Uterus (tissue), 4 donors: ENCODE measurements at places on chromosomes 7 and 10.

DNA sequence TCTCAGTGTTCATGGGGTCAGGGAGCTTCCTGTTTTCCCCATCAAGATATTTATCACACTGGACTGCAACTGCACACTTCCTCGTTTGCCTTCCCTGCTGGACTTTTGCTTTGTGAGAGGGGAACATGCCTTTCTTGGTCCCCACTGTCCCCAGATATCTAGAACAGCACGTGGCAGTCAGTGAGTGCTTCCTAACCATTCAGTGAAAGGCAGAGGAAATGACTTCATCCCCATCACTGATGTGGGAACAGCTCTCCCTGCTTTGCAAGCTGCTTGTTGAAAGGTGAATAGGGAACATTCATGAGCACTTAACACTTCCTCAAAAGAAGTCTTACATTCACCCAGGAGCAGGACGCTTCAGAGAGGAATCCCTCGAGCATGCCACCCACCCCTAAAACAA, 135.4 kb downstream of the MYOF start:
- DNase-seq: no peak

GRCh38 chr7:157490465-157490912, 153.7 kb downstream of the DNAJB6 start:
- no peak for DNase-seq

- no peak for DNase-seq
These were observed 170.8 kb downstream of the PDE1C start for GRCh38 chr7:31899356-31899927.

DNA sequence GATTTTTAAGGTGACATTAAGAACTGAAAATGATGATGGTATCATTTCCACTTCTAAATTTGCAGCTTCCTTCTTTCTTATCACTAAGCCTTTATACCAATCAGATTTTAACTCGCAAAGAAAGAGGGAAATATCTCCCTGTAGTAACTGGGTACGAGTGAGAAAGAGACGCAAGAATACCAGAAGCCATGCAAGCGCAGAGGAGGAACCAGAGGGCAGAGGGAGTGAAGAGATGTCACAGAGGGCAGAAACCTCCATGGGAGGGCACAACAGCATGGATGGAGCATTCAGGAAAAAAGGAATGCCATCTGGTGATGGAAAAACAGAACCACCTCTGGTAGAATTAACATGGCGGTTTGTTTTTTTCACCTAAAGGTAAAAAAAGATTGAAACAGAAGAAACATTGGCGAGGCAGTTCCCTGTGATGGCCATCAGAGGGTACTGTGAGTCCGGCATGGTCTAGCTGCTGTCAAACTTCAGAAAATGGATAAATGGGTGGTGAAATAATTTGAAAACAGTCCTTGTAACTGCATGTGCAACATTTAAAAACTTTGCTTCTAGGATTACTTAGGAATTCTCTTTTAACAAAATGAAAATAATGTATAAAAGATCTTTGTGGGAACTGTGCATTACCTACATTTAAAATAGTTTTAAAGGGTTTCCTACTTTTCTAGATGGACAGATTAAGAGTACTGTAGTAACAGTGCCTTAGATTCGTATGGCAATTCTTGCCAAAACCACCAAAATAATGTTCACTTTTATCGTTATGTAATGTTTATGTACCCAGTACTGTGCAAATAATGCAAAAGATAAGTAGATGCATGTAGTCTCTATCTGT, 91.8 kb downstream of the ARHGAP12 start:
- no peak for DNase-seq

DNA sequence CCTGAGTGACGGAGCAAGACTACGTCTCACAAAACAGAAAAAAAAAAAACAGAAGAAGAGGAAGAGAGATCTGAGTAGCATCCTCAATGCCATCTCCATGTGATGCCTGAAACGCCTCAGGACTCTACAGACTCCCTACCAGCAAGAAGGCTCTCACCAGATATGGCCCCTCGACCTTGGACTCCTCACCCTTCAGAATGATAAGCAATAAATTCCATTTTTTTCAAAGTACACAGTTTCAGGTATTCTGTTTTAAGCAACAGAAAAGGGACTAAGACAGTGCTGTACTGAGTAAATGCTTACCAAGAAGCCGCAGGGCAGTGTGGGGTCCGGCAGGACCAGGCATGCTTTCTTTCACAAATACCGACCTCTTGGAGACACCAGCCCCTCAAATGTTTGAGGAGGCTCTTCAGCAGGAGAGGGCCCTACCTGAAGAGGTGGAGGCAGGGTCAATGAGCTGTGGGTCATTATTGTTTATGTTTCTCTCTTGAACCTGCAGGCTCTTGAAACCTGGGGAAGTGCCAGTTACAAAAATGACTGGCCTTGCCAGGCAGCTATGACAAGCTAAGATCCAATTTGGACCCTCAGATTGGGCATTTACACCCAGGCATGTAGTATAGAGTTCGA, 204.1 kb upstream of the LYZL1 start:
- DNase-seq: no peak

- no peak for DNase-seq
These were observed 306.2 kb downstream of the FRMD4A start for GRCh38 chr10:14024329-14025202.

DNA sequence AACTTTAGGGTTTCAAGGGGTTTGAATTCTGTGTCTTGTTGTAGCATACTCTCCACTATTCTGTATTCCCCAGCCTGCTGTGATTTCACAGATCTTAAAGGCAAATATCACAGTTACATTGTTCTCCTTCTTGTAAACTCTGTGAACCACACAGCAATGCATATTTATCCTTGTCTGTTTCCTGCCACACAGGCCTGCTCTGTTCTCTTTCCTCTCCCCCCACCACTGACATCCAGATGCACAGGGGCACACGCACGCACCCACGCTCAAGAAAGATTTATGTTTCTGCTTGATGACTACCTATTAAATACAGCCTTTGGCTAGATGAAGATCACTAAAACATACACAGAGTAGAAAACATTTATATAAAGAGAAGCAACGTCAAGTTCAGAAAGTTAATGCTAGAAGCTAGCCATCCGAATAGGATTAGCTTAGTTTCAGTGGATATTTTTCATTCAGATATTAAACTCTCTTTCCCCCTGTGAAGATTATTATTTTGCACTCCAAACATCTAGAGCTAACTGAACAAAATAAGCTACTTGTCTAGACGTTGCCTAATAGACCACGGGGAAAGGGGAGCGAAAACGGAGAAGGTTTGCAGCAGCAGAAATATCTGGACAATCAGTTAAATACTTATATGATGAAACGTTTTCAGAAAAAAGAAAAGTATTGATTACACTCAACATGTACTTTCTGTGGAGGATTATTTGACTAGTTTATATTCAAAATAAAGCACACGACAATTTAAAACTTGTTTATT, 193.1 kb upstream of the SEMA3C start:
- no peak for DNase-seq

DNA sequence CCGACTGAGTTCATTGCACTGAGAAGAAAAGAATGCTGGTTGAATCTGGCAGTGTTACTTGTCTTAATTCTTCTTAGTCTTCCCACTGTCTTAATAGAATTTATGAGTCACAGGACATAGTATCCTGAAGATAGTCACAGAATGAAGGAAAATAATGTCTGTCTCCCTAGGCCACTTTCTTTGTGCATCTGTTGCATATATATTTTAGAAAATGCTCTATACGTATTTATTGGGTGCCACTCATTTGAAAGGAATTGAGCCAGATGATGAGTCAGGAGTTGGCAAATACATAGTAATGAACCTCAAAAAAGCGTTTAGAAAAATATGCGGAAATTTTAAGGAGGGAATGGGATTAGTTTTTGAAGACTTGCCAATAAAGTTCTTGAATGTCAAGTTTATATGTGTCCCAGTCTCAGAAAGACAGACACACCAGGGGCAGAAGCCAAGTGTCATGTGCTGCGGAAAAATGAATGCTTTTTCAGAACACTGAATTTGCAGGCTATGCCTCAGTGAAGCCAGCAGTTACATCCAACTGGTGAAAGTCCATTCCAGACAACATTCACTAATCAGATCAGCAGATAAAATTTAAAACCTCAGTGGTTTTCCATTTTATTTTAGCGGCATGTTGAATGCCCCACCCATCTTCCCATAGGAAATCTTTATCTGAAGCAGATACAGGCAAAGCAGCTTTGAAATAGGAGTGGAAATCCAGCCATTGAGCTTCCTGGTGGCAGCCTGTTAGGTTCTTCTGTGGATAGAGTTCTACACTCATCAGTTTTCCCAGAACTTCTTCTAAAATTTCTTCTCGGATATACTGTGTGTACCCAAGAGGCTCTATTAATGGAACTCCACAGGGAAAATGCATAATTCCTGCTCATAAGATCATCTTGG, 308.4 kb downstream of the BICC1 start:
- no peak for DNase-seq

GRCh38 chr7:48832303-48832845, 92.0 kb upstream of the CDC14C start:
- no peak for DNase-seq

- no peak for DNase-seq
These were observed 897.0 kb upstream of the CELF2 start for GRCh38 chr10:10120671-10121070.

DNA sequence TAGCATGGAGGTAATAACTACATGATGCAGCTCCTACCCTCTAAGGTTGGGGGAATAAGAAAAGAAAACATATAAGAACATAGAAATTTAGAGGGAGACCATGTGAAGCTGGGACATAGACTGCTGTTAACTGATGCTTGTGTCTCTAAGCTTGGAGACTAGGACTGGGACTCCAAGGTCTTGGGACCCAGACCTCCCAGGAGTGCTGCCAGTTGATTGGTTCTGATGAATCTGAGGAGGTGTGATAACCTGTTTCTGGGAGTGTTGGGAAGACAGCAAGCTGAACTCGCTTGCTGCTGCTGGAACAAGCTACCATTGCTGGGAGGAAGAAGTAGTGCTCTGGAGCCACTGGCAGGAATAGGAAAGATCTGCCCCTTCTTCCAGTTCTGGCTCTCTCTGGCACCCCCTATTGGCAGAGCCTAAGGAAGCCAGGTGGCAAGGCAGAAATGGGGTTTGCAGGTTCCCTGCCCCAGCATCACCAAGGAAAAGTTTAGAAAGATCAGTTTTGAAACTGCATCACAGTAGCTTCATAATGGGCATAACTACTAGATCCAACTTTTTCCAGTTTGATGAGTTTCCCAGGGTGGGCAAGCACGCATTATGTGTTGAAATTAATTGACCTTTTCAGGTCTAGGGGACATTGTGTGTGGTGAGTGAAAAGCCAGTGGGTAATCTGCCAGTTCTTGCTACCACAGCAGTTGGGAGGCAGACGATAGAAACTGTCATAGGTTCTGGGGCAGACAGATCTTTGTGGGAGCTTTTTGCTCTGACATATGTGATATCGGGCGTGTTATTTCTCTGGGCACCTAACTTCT, 140.7 kb downstream of the SND1 start:
- no peak for DNase-seq

DNA sequence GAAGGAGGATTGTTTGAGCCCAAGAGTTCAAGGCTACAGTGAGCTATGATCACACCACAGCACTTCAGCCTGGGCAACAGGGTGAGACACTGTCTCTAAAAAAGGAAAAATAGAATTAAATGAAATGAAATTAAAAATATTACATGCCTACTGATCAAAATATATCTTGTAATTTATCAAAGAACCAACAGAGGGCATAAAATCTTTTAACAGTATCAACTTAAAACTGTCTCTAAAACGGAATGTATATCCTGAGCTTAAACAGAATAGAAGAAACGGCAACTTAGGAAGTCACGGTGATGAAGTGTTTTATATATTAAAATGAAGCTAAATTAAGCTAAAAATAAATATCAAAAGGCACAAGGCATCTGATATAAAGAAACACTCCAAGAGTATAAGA, 78.8 kb downstream of the MTPAP start:
- DNase-seq: no peak

DNA sequence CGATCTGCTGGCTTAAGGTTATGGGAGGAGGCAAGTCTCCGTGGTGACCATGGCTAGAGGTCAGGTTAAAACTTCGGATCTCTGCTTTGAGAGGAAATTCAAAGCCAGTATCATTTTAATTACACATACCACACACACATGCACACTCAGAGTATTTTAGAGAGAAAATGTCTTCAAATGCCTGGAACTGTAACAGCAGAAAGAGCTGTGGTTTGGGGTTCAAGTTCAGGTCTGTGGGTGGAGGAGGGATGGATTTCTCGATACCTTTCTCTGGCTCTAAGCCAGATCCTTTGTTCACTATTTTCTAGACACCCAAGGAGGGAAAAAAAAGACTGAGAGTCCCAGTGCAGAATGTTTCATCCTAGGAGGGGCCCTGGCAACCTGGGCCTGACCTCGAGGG, 32.5 kb downstream of the ARL3 start:
- DNase-seq: no peak

DNA sequence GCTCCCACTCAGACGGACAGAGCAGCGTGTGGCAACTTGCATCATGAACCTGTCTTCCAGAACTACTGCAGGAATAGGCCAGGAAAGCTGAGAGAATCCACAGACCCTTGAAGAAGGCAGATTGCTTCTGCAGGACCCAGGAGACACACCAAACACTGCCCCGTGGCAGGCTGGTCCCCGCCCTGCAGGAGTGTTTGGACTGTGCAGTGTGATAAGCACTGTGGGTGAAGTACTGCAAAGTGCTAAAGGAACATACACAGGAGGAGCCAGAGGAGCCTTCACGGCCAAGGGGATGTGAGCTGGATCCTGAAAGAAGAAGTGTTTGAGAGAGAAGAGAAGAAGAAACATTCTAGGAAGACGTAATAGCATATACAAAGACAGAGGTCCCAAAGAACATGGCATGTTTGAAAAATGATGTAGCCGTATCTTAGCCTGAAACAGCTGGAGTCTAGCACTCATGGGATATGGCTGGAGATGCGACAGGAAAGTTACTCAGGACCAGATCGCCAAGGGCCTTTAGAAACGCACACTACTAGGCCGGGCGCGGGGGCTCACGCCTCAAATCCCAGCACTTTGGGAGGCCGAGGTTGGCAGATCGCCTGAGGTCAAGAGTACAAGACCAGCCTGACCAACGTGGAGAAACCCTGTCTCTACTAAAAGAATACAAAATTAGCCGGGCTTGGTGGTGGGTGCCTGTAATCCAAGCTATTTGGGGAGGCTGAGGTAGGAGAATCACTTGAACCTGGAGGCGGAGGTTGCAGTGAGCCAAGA, 96.9 kb upstream of the RHEB start:
- DNase-seq: no peak

DNA sequence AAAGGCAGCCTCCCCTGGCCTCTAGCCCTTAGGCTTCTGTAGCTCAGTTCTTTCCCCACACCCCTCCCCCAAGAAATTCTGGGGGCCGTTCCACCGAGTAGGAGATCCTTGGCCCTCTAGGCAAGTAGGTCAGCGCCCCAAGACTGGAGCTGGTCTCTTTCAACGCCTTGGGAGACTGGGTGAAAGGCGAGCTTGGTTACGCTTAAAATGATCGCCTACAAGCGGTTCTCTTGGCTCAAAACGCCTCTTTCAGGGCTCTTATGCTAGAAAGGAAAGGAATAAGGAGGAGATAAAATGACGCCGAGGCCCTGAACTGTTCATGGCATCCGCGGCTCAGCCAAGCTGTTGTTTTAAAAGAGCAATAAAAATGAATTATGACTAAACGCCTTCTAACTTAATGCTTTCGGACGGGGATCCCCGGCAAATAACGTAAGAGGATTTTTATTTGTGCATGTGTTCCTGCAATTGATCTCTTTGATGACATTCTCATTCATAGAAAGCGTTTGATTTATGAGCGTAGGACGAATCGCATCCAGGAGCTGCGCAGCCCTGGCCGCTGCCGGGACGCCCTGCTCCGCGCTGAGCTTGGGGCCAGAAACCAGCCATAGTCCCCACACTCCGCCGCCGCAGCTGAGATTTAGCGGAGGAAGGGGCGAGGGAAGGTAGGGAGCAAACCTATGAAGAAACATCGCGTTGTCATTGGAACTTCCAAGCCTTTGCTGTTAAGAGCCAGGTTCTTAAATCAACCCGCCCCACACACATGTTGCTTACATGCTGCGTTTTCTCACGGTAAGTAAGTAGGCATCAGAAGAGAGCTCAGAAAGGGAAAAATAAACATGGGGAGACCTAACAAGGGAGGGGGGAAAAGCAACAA, 3.0 kb upstream of the HOXA1 start:
- peak; percentile 64 for DNase-seq
